ENCODE measurements at places on chromosomes 5 and 9.

DNA sequence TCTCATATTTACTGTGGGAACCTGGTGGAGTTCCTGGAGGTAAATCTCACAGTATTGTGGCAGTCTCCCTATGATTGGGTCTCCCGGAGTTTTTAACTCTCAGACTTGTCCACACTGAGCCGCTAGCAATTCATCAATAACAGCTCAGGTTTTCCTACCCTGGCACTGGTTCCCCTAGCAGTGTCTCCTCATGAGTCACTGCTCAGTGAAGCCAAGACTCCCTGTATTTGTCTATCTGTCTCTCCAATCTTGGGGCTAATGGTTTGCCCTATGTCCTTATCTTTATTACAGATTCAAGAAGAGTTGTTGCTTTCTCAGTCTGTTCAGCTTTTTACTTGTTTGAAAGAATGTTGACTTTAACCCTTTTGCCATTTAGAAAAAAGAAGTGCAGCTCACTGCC is 176.7 kb upstream of the FGF10 start:
- DNase-seq: no peak

DNA sequence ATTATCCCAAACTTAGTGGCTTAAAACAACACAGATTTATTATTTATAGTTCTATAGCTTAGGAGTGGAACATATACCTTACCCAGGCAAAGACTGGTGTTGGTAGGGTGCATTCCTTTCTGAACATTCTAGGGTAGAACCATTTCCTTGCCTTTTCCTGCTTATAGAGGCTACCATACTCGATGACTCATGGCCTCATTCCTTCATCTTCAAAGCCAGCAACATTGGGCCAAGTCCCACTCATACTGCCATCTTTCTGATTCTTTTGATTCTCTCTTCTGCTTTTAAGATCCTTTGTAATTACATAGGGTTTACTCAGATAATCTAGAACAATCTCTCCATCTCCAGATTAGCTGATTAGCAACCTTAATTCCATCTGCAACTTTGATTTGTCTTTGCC is 452.7 kb upstream of the KLF4 start:
- no peak for DNase-seq

GRCh38 chr9:9719373-9720112 is 893.3 kb downstream of the PTPRD start:
- DNase-seq: no peak

DNA sequence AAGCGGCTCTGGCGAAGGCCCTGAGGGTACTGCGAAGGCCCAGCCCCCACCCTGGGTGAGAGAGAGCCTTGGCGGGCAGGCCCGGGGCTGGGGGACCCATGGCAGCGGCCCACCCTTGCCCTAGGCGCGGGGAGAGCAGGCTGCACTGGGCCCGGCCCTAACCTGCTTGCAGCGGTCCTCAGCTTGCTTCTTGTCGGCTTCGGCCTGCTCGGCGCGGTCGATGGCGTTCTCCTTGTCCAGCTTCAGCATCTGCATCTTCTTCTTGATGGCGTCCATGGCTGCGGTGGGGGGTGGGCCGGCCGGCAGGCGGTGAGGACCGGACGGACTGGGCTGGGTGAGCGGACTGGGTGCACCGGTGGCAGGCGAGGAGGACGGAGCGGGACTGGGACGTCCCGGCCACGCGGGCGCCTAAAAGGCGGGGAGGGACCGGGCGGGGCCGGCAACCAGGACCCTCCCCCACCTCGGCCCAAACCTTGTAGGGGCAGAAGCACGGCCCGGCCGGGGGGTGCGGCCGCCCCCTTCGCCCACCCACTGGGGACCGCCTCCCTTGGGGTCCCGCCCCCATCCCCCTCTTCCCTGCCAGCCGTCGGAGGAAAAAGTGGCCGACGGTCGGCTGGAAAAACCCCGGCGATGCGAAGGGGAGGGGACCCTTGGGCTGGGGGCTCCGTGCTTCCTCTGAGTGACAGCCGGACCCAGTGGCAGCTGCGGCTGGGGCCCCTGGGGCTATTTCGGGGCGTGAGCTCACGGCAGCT is at the start of gene TPM2:
Gene TPM2, minus strand, starts transcription at position 384 of the 752 bp plus-strand sequence. Its CDS starts 108 bp downstream, at position 276.
- no peak for DNase-seq

- DNase-seq: no peak
Observed at GRCh38 chr5:173759691-173760090, 128.5 kb upstream of the CPEB4 start.

GRCh38 chr5:73314395-73315257 is 134.0 kb downstream of the FOXD1 start:
- no peak for DNase-seq

DNA sequence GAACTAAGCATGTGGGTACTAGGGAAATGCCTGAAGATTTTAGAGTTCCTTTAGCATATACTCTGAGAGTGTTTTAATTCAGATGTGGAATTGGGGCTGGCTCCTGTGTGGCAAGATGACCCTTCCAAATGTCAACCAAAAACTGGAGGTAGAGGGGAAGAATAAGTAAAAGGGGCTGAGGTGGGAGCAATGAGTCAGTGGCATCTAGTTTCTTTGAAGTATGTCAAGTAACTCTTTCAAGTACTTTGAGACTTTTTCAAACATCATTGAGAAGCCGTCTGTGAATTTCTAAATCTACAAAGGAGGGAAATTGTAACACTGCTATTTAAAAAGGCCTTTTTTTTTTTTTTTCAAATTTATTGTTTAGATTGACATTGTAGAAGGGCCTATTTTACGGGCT is 184.4 kb downstream of the MAN2A1 start:
- no peak for DNase-seq

DNA sequence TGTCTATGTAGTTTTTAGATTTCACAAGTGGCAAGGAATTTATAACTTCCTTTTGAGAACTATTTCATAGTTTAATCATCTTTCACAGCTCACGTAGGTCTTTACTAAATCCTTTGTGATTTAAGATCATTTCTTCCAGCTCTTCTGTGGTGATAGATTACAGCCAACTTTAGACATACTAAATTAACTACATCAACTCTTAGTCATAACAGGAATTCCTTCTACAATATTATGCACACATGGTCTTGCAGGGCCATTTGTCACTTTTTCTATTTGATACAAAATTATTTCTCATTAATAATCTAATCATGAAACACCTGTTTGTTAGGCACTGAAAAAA is 208.4 kb downstream of the PDE4D start:
- no peak for DNase-seq

- DNase-seq: no peak
Observed at GRCh38 chr5:74206579-74207550, 433.7 kb downstream of the ENC1 start.

GRCh38 chr5:76514713-76515112 is 108.5 kb downstream of the F2RL2 start:
- no peak for DNase-seq

DNA sequence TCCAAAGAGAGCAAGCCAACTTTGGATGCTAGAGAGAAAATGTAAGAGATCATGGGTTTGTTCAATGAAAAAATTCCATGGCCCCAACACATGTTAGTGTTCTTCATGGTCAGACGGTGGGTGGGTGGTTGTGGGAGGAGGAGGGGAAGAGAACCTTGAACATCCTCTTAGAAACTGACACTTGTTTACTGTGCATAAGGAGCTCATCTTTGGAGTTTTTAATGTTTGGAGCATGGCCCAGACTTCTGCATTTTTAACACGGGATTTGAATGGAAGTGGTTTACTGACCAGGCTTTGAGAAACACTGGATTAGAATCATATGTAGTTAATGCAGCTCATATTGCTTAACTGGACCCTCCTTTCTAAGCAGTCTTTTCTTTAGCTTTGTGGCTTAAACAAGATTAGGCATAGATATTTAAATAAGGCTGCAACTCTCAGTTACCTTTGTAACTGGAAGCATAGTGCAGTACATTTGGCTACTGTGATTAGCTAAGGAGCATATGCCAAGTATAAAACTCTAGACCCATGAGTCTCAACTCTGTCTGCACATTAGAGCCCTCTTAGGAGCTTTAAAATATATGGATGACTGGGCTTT is 60.1 kb downstream of the FOCAD start:
- no peak for DNase-seq

GRCh38 chr5:16384222-16384621 is 81.4 kb downstream of the ZNF622 start:
- no peak for DNase-seq

DNA sequence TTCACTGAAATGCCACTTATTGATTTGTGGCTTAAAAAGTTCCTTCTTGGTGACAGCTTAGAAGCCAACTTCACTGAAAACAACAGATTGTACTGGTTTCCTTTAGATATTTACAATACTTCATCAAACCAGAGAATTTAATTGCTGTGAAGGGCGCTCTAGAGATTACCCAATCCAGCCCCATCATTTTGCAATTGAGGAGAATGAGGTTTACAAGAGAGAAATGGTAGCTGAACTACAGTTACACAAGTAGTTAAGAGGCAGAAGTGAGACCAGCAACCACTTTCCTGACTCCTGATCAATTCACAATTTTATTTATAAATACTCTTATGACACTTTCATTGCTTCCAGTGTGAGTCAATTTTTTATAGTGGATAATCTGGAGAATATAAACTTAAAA is 103.5 kb upstream of the APC start:
- no peak for DNase-seq

DNA sequence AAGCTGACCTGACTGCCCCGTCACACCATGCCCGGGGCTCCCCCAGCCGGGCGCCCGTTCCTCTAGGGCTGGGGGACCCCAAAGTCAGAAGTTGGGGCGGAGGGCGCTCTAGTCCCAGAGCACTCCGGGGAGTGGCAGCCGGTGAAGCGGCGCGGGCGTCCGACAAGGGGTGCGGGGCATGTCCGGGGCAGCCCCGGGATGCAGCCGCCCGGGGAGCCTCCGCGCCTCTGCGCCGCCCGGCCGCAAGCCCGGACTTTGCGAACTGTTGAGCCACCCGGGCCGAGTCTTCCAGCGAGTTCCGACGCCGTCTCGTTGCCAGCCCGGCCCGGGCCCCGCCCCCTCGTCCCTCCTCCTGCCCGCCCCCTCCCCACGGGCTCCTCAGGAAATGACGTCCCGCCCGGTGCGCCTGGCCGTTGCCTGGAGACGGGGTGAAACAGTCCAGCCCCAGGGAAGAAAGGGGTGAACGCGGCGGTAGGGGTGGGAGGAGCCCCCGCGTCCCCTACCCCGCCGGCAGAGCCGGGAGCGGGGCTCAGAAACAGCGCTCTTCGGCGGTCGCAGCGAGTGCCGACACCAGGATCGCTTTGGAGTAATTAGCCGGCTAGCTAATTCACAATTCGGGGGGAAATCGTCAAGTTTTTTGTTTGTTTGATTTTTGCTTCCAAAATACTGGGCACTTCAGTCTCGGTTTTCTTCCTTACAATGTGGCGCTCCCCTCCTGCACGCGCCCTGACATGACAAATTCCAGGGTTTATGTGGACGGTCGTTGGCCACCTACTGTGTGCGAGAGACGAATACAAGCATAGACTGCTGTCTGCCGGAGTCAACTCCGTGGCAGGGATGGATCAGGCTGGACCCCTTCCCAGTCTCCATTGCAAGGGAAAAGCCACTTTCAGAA is at the start of gene WHRN:
Gene WHRN, minus strand, starts transcription at position 287 of the 895 bp plus-strand sequence. CDS start 672 bp downstream, outside the sequence.
- peak; percentile 73 for DNase-seq

DNA sequence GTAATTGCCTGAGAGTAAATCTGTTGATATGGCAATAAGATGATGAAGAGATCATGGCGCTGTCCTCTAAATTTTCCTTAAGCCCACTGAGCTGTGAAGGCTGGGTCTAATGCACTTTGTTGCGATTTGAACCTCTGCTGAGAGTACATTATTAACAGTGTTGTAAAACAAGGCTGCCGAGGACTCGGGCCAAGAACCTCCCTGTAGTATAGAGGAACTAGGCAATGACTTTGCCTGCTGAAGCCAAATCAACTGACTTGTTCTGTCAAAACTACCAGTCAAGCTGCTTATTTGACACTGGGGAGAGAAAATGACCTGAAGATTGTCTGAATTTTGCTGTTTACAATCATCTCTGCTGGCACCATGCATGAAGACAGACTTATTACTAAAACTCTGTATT is 1154.7 kb downstream of the DTWD2 start:
- DNase-seq: no peak

DNA sequence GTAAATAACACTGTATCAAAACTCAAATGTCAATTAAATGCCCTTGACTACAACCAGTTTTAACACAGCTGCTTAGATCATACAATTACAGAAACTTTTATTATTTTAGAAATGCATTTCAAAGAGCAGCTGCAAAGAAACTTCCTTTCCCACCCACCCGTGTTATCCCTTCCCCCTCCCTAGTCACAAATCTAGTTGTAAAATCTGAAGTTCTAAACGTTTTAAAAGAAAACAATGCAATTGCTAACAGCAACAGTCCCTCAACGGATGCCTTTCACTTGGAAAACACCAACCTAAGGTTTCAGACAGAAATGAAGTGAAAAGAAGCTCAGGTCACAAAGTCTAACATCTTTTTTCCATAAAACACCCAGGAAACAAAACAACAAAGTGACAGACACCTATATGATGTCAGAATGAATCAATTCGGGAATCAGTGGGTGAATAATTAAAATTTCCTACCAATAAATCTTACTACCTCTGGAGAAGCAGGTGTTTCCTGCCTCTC is 100.3 kb downstream of the FBXW11 start:
- no peak for DNase-seq

- DNase-seq: no peak
Observed at GRCh38 chr5:100800562-100800961, 102.5 kb downstream of the ST8SIA4 start.

- DNase-seq: no peak
Observed at GRCh38 chr5:172640139-172640538, 924 bp upstream of the NEURL1B start.

GRCh38 chr9:69317081-69317480 is 7.9 kb upstream of the ENTREP1 start:
- DNase-seq: no peak

- DNase-seq: no peak
Observed at GRCh38 chr5:82446809-82447208, 168.7 kb upstream of the RPS23 start.

DNA sequence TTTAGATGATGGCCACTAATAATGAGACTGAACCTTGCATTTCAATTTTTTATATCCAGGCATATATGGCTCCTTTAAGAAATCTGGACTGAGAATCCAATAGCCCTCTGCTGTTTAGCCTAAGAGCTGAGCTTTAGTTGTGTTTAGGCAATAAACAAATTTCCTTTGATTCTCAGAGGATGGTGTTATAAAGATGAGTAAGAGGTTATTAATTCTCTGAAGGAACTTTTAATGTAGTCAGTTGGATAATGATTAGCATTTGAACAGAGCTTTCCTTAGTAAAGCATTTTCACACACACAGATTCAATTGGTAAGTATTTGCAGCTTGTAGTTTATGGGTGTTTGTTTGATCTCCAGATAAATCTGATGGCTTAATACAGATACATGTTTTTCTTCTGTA is 149.6 kb downstream of the PRR16 start:
- no peak for DNase-seq

- DNase-seq: no peak
Observed at GRCh38 chr5:79241535-79241979, 5.6 kb downstream of the JMY start.

Data from stimulated activated CD8-positive, alpha-beta memory T cell treated with anti-CD3 and anti-CD28 coated beads, Interleukin-7, amount 100 ng/mL, for 24 hours (primary cell).